ENCODE measurements at places on chromosomes 6 and 20.
A peak's percentile ranks its signal among the peaks of the same experiment; 100 is the strongest.

GRCh38 chr6:128508588-128509296, 11.7 kb downstream of the PTPRK start:
- H3K4me3 ChIP-seq = no peak overlapping the region
- peaks cover 61% of the 10 kb centered on the region for H3K4me1 ChIP-seq
- no peak for DNase-seq
- peak overlapping the region; percentile 92 for H3K27ac ChIP-seq
- no peaks in the 10 kb centered on the region for H3K36me3 ChIP-seq

DNA sequence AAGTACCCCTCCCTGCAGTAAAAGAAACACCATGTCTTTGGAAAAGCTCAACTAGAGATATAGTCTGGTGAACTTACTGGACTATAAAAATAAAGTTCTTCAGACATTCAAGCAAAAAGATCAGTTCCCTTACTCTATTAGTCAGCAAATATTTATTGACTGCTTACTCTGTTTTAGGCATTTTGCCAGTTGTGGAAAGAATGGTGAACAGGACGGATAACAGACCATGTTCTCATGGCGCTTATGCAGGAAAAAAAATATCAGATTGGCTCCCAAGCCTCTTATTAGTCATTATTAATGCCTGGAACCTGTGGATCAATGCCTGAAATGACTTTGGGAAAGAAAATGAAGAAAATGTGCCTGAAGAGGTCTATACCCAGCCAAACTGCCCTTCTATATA, 282.2 kb upstream of the EPHA7 start:
- no peak overlapping the region for H3K4me3 ChIP-seq
- no peaks in the 10 kb centered on the region for H3K27me3 ChIP-seq
- no peaks in the 10 kb centered on the region for H3K36me3 ChIP-seq
- H3K27ac ChIP-seq = no peak overlapping the region
- no peak for DNase-seq
- H3K4me1 ChIP-seq = no peaks in the 10 kb centered on the region

DNA sequence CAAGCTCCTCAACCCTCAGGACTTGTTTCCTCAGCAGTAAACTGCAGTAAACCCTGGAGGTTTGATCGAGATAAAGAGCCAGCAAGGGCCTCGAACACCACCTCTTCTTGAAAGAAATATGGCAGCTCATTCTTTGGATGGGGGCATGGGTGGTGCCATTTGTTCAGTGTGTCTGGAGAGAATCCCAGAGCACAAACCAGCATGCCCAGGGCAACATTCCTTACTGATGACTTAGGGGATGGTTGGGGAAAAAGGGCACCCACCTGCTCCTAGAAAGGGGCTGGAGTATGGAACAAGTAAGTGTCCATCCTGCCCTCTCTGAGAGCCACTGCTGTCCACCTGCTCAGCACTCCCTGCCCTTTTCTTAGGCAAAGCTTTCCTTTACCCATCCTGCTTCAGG, 31.3 kb upstream of the ZFAND3 start:
- no peaks in the 10 kb centered on the region for H3K27me3 ChIP-seq
- H3K27ac ChIP-seq = no peak overlapping the region
- H3K36me3 ChIP-seq = no peaks in the 10 kb centered on the region

DNA sequence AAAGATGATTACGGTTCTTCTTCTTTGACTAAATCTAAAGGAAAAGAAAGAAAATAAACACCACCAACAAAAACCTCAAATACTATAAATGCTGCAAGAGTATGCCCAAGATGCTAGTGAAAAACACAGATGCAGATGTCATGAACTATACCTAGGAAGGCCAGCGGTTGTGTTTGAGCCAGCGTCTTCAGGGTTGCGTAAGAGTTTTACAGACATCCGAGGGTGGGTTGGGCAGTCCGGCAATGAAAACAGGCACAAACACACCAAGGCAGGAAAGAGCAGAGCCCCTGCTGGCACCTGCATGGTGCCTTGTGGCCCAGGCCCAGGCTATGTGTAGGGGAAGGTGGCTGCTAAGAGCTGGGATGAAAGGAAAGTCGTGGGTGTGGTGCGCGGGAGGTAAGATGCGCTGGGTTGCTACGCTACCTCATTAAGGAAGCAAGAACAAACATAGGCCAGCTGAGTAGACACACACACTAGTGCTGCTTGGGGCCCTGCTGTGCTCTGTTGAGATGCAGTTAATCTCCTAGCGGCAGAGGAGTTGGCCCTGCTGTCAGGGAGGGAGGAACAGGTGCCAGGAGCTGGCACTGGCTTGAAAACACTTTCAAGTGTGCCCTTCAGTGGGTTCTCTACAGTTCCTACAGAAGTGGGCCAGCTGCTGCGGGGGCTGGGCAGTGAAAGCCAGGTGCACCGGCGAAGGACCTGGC, 170.2 kb upstream of the PLN start:
- no peaks in the 10 kb centered on the region for H3K27me3 ChIP-seq
- H3K36me3 ChIP-seq = no peaks in the 10 kb centered on the region
- no peak for DNase-seq
- no peaks in the 10 kb centered on the region for H3K4me1 ChIP-seq

DNA sequence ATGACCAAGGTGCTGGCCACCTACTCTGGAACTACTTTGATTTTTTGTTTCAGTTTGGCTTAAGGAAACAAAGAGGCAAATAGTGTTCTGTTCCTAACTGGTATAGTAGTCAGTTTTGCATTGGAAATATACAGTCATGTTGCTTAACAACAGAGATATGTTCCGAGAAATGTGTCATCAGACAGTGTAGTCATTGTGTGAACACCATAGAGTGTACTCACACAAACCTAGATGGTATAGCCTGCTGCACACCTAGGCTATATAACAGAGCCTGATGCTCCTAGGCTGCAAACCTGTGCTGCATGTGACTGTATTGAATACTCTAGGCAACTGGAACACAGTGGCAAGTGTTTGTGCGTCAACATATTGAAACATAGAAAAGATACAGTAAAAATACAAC, 80.4 kb downstream of the ARID1B start:
- H3K27ac ChIP-seq = no peak overlapping the region
- no peak for DNase-seq
- no peaks in the 10 kb centered on the region for H3K36me3 ChIP-seq
- no peak overlapping the region for H3K4me3 ChIP-seq
- H3K27me3 ChIP-seq = no peaks in the 10 kb centered on the region
- H3K4me1 ChIP-seq = no peaks in the 10 kb centered on the region

- no peak overlapping the region for H3K27ac ChIP-seq
- DNase-seq = no peak
- no peak overlapping the region for H3K4me3 ChIP-seq
Observed at GRCh38 chr20:22339946-22340345, 244.4 kb downstream of the FOXA2 start.

DNA sequence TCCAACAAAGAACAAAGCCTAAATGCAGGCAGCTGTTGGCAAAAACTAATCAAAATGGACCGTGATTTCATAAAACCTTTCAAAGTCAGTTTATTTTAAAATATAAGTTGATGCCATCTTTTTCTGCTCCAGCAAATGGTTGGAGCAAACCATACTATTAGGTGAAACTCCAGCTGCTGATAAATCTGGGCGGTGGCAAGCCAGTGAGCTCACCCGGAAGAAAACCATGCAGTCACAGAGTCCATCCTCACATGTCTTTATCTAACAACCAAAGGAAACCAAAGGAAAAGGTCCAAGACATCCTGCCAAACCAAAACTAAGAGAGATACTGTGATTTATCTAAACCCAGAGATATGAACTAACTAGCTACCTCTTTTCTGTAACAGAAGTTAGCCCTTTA, 72.6 kb downstream of the HIVEP2 start:
- no peak for DNase-seq
- H3K27me3 ChIP-seq = no peaks in the 10 kb centered on the region
- H3K27ac ChIP-seq = peak overlapping the region; percentile 29
- peaks cover 17% of the 10 kb centered on the region for H3K4me1 ChIP-seq
- no peak overlapping the region for H3K4me3 ChIP-seq

DNA sequence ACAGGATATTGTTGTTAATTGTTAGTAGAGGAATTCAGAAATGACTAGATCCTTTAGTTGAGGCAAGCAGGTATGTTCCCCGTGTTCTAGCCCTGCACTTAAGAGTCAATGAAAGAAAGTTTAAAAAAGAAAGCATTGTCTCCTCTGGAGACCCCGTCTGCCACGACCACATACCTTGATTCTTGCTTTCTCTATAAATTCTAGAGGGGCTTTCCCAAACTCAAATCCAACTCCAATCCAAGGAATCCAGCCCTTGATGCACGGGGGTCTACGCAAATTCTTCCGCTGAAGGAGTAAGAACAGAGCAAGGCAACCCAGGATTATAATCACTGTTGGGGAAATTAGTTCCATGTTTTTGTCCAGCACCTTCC, 401 bp downstream of the CYP39A1 start:
- no peak for DNase-seq
- peaks cover 7% of the 10 kb centered on the region for H3K4me1 ChIP-seq
- H3K27me3 ChIP-seq = no peaks in the 10 kb centered on the region
- peak overlapping the region; percentile 94 for H3K4me3 ChIP-seq
- no peaks in the 10 kb centered on the region for H3K36me3 ChIP-seq
- H3K27ac ChIP-seq = peak overlapping the region; percentile 83

GRCh38 chr20:13468166-13468565, 170.6 kb downstream of the TASP1 start:
- no peaks in the 10 kb centered on the region for H3K4me1 ChIP-seq
- H3K36me3 ChIP-seq = no peaks in the 10 kb centered on the region
- no peak for DNase-seq
- no peaks in the 10 kb centered on the region for H3K27me3 ChIP-seq
- H3K27ac ChIP-seq = no peak overlapping the region

DNA sequence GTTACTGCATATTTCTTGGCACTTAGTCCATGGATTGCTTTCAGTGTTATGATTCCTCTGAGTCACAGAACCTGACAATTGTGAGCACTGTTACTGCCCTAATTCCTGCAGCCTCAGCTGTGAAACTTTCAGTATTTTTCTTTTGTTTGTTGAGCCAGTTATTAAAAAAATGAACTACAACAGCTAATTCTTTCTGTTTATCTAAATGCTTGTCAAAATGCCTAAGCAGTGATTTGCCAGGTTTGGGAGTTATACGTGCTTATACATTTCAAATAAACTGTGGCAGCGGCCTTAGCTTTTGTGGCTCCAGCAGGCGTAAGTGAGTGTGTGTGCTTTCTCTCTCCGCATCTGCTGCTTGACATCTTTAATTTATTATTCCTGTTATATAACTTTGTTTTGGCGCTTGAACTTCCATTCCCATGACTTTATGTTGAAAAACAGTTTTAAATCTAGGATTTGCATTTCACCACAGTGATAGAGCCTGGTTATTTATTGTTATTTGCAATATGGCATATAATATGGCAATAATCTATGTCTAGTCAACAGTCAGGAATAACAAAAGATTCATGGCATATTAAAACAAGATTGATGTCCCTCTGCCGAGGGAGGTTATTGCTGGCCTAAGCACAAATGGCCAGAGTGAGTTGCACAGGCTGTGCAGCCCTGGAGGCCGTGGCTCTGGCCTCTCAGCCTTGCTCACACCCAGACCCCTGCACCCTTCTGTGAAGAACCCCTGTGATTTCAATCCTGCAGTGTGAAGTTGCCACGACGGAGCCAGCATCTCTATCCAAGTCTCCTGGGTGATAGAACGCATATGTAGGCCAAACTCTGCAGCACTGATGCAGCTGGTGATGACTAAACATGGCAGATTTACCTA, 303.4 kb downstream of the THBS2 start:
- peaks cover 4% of the 10 kb centered on the region for H3K27me3 ChIP-seq
- no peaks in the 10 kb centered on the region for H3K4me1 ChIP-seq
- DNase-seq = no peak
- no peaks in the 10 kb centered on the region for H3K36me3 ChIP-seq
- H3K27ac ChIP-seq = no peak overlapping the region

DNA sequence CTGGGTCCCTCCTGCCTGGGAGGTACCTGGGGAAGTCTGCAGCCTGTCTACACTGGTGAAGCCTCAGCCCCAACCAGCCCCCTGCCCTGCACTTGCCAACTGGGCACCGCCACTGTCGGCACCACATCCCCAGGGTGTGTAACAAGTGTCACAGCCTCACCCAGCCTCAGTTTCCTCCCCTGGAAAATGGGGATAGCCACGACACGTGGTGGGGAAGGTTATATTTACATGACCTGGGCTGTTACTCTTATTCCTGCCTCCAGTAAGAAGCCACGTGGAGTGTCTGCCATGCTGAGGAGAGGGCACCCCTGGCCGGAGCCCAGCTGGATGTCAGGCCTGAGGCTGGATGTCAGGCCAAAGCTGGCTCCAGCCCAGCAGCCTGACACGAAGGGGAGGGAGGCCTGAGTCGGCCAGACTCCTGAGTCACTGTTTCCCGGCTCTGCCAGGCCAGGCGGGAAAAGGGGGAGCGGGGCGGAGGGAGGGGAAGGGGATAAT, 44.9 kb downstream of the SNAI1 start:
- no peak for DNase-seq
- peaks cover 4% of the 10 kb centered on the region for H3K4me1 ChIP-seq
- H3K4me3 ChIP-seq = no peak overlapping the region
- peak overlapping the region; percentile 49 for H3K27ac ChIP-seq
- no peaks in the 10 kb centered on the region for H3K27me3 ChIP-seq
- no peaks in the 10 kb centered on the region for H3K36me3 ChIP-seq

- H3K4me1 ChIP-seq = peaks cover 11% of the 10 kb centered on the region
- H3K4me3 ChIP-seq = no peak overlapping the region
- no peak for DNase-seq
- H3K27me3 ChIP-seq = no peaks in the 10 kb centered on the region
- H3K36me3 ChIP-seq = no peaks in the 10 kb centered on the region
Observed at GRCh38 chr6:129818251-129818650, 42.9 kb downstream of the TMEM244 start.

GRCh38 chr6:36075656-36076055, 48.0 kb downstream of the MAPK14 start:
- H3K4me3 ChIP-seq = no peak overlapping the region
- H3K4me1 ChIP-seq = peaks cover 7% of the 10 kb centered on the region
- DNase-seq = peak; percentile 59
- H3K27ac ChIP-seq = peak overlapping the region; percentile 60
- H3K27me3 ChIP-seq = no peaks in the 10 kb centered on the region

GRCh38 chr20:62500237-62500864, 24.6 kb upstream of the GATA5 start:
- no peaks in the 10 kb centered on the region for H3K4me1 ChIP-seq
- no peak overlapping the region for H3K27ac ChIP-seq
- H3K27me3 ChIP-seq = peaks cover 2% of the 10 kb centered on the region
- peak; percentile 89 for DNase-seq

GRCh38 chr6:104126315-104127005, 733.3 kb downstream of the HACE1 start:
- H3K27ac ChIP-seq = no peak overlapping the region
- H3K36me3 ChIP-seq = no peaks in the 10 kb centered on the region
- H3K27me3 ChIP-seq = no peaks in the 10 kb centered on the region

GRCh38 chr6:8476656-8477055, 41.3 kb upstream of the SLC35B3 start:
- no peaks in the 10 kb centered on the region for H3K36me3 ChIP-seq
- no peak overlapping the region for H3K27ac ChIP-seq
- no peak overlapping the region for H3K4me3 ChIP-seq
- H3K4me1 ChIP-seq = no peaks in the 10 kb centered on the region

GRCh38 chr20:32329817-32330554, 28.1 kb upstream of the ASXL1 start:
- no peak overlapping the region for H3K4me3 ChIP-seq
- peaks cover 3% of the 10 kb centered on the region for H3K4me1 ChIP-seq
- no peak for DNase-seq
- H3K27ac ChIP-seq = no peak overlapping the region
- H3K27me3 ChIP-seq = no peaks in the 10 kb centered on the region
